ENCODE measurements at places on chromosomes 5 and 9.

- no peak for DNase-seq
Measured at GRCh38 chr9:34347800-34348158, 18.4 kb downstream of the NUDT2 start.

DNA sequence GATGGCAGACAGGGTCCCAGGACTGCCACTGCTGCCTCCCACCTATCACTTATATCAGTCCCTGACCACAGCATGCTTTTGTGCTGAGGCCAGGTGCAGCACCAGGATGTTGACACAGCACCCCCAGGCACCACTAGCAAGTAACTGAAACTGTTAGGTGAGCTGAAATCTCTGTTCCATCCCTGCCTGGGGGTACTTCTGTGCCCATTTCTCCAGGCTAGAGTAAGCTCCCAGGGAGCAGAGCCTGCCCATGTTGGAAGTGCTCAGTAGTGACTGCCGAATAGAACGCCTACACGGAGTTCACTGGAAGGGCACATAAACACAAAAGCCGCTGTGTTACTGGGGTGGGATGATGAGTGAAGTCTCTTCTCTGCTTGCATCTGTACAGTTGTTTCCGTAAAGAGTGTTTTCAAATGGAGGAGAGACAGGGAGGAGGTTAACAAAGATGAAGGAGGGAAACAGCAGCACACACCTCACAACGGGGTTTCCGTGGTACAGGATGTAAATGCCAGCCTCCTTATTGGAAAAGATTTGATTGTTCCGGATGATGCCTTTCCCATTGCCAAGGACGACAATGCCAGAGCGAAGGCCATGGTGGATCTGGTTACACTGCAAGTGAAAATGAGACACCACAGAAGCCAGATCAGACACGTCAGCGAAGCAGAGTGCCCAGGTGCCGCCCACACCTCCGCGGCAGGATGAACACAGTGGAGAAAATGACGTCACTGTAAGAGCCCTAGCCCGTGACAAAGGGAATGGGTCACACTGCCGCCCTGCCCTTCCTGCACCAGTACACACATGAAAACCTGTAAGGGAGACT is 43.1 kb downstream of the POLR1E start:
- DNase-seq: peak; percentile 61

GRCh38 chr9:20580673-20581072 is 41.6 kb downstream of the MLLT3 start:
- no peak for DNase-seq

GRCh38 chr9:107732781-107733522 is 243.4 kb upstream of the KLF4 start:
- no peak for DNase-seq

GRCh38 chr5:149445739-149446369 is 66.8 kb upstream of the IL17B start:
- DNase-seq: no peak
